ENCODE measurements at places on chromosomes 16 and 17.
A peak's percentile ranks its signal among the peaks of the same experiment; 100 is the strongest.

- peak; percentile 81 for DNase-seq
Measured at GRCh38 chr17:82863941-82864712, 24.3 kb upstream of the ZNF750 start.

- no peak for DNase-seq
Measured at GRCh38 chr17:6985266-6985665, 10.6 kb upstream of the ALOX12 start.

GRCh38 chr16:1420111-1420539, 422 bp downstream of the UQCC4 start:
- DNase-seq: no peak

DNA sequence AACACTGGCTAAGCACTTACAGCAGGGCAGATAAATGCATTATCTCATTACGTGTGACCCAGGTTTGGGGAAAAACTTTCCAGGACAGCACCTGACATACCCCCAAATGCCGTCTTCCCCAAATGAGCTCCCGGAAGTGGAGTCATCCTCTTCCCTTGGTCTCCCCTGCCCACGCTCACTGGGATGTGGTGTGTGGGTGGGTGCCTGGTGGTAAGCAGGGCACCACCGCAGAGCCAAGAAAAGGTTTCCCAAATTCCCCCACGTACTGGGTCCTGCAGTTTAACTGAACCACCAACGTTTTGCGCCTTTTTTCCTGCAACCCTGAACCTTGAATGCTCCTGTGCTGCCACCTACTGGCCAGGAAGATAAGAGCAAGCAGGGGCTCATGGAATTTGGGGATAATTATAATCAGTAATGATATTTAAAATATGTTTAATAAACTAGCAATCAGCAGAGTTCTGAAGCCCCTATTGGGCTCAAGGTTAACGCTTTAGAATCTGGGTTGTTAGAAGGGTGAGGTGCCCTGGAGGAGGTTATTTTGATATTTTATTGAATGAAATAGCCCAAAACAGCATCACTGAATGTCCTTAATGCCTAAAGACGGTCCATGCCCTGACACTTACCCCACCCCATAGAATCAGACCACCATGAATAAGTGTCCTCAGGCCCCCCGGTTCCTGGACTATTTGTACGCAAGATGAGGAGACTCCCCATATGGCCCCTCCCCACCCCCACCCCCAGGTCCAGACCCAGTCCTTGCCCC, 8.0 kb downstream of the SPPL2C start:
- peak; percentile 24 for DNase-seq

GRCh38 chr16:52581530-52581929, 34.6 kb upstream of the TOX3 start:
- no peak for DNase-seq

DNA sequence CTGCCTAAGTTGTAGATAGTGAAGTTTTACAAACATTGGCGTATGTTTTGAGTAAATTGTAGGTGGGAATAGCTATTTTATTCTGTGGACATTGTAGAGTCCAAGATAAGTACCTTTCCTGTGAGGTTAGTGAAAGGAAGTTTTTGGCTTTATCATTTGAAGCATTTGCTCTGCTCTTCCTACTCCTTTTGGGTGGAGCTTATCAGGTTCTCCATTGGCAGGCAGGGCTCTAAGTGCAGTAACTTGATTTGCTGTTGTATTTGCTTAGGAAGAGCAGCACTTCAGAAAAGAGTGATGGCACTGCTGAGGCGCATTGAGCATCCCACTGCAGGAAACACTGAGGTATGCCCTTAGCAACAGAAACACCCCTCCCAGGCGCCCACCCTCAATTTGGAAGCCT, 70.1 kb downstream of the OMG start:
- DNase-seq: no peak

GRCh38 chr16:46718214-46718613, 28.8 kb downstream of the ORC6 start:
- no peak for DNase-seq

- no peak for DNase-seq
Measured at GRCh38 chr17:57982452-57983170, 5.4 kb downstream of the VEZF1 start.

GRCh38 chr16:49542391-49542891, 168.8 kb downstream of the C16orf78 start:
- DNase-seq: no peak

- no peak for DNase-seq
Measured at GRCh38 chr17:72788950-72789585, 303.4 kb downstream of the SLC39A11 start.

DNA sequence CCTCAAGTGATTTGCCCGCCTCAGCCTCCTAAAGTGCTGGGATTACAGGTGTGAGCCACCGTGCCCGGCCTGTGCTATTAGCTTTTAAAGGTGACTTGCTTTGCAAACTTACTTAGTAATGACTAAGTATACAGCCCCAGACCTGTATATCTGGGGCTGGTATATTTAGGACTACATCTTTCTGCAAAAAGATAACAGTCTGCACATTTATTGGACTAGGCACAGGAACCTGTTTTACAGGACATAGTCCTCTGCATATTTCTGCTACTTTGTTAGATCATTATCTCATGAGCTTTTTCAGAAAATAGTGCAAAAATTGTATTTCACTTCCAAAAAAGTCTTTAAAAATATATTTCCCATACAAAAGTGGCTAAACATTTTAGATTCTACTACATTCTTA, 1.3 kb downstream of the KRT24 start:
- no peak for DNase-seq

GRCh38 chr17:15918261-15918660, 26.7 kb upstream of the ADORA2B start:
- no peak for DNase-seq

Data from activated CD4-positive, alpha-beta T cell treated with anti-CD3 and anti-CD28 coated beads for 1 hour (primary cell).